ENCODE measurements at places on chromosomes 4 and X.
A peak's percentile ranks its signal among the peaks of the same experiment; 100 is the strongest.

GRCh38 chrX:19739683-19740082 is 147.7 kb downstream of the SH3KBP1 start:
- peak; percentile 63 for DNase-seq

DNA sequence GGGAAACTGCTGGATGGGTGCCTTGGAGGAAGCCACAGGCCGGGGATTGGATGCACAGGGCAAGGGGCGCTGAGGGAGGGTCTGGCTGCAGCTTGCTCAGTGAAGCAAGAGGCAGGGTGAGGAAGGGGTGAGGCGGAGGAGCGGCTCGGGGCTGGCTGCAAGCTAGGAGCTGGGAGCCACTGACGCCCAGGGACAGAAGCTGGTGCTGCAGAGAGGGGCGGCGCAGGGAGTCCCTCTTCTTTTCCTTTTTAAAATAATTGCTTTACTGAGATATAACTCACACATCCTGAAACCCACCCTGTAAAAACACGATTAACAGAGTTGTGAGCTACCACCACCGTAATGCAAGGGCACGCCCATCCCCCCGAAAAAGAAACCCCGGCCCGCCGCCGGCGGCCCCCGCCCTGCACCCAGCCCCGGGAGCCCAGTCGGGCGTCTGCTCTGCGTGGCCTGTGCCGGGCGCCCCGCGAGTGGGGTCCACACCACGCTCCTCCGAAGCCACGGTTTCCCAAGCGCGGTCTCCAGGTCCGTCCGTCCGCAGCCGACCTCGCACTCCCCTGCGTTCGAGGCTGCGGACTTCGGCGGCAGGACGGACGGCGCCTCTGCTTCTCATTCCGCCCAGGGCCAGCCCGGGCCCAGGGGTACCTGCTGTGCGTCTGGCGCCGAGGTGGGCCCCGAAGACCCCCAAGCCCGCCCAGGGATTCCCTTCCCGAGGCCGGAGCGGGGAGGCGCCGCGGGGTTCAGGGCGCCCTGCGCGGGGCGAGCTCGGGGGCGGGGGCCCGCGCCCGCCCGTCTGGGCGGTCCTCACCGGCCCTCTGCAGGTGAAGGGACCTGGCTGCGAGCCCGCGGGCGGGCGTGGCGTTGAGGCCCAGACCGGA is 866 bp upstream of the UVSSA start:
- peak; percentile 50 for DNase-seq

DNA sequence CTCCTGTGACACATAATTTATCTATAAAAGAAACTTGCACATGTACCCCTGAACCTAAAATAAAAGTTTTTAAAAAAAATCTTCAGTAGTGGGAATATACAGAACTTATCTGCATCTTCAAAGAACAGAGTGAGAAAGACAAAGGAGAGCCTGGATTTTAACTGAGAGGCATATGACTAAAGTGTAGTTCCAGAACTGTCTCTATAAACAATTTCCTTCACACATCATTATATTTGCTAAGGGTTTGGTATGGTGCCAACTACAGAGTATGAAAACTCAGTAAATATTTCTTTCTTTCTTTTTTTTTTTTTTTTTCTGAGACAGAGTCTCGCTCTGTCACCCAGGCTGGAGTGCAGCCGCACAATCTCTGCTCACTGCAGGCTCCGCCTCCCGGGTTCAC is 49.9 kb upstream of the NFKB1 start:
- DNase-seq = no peak

DNA sequence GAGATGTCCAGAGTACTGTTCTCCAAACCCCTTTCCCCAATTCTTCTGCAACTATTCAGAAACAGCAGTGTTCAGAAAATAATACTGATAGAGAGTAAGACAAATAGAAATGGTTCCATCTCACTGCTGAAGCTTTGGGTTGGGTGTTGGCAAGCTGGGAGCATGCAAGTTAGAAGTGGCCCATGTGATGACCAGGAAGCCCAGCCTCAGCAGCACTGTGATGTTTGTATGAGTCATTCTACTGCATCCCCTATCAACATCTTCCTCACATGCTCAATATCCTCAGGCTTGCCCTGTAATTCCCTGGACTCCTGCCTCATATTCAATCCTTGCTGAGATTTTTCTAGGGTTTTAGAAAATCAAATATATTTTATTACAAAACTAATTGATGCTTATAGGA is 96.5 kb downstream of the CHRDL1 start:
- DNase-seq = peak; percentile 1

GRCh38 chr4:88097301-88097700 is 61.1 kb downstream of the ABCG2 start:
- no peak for DNase-seq

GRCh38 chrX:104430072-104430741 is 135.8 kb upstream of the IL1RAPL2 start:
- DNase-seq = no peak

DNA sequence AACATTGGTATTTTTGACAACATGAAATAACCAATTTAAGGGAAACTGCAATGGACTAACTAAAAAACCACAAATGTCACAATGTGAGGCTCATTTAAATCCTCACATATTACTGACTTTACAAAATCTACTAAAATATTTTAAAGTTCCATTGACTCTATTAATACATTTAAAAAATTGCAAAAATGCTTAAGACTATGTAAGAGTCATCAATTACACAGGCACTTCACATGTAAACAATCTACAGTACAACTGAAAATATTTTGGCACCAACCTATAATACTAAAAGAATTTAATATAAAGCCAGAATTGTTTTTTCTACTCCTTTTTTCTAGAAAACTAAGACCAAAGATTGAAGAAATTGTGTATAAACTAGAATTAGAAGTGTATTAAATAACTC is 76.8 kb upstream of the RBMXL3 start:
- no peak for DNase-seq

- DNase-seq = no peak
Measured at GRCh38 chr4:81427344-81427821, 44.3 kb downstream of the RASGEF1B start.

- DNase-seq = no peak
Measured at GRCh38 chrX:120023259-120023658, 54.2 kb downstream of the RHOXF2B start.

DNA sequence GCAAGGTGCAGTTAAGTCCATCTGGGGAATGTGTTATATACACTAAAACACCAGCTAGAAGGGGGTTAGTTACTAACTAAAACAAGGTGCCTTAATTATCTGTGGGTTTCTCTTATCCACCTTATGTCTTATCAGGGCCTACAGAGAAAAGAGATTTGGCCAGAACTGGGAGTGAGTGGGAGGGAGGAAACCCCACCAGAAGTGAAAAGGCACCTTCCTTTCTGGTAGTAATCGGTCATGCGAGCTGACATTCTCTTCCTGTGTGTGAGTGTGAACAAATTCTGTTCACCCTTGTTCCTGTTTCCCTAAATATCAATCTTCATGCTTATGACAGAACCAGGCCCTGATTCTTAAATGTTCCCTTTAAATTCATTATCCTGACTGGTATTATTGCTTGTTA is 43.5 kb downstream of the SRPX2 start:
- DNase-seq = peak; percentile 52

DNA sequence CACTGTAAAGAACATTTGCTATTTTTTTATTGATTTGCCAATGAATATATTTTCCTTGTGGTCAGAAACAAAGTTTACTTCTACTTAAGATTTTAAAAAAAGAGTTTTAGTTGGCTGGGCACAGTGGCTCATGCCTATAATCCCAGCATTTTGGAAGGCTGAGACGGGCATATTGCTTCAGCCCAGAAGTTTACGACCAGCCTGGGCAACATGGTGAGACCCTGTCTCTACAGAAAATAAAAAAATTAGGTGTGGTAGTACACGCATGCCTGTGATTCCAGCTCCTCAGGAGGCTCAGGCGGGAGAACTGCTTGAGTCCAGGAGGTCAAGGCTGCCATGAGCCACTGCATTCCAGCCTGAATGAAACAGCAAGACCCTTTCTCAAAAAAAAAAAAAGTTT is 36.8 kb downstream of the LRP2BP start:
- no peak for DNase-seq

DNA sequence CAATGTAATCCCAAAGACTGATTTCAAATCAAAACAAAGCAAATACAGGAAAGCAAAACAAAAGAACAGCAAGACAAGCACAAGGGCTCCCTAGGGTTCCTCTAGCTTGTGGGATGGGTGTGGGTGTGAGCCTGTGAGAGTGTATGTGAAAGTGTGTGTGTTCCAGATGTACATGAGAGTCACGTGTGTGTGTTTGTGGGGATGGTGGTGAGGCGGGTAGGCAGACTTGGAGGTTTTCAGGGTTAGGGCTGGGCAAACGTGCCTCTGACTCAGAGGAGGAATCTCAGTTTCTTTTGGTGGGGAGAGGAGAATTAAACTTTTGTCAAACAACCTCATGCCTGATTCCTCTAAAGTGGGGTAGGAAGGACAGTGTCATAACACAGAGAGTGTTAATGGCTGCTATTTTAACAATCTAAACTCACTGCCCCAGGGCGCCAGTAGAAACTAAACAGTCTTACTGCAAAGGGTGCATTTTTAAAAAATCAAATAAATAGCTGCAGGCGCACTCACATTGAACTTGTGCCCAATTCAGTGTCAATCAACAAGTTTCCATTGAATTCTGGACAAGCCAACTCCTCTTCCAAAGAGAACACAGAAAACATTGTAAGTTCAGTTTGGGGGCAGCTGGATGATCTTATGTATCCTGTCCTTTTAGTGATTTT is 51.8 kb downstream of the CHRDL1 start:
- no peak for DNase-seq

- DNase-seq = peak; percentile 19
Measured at GRCh38 chr4:82293304-82293703, 80.5 kb downstream of the HNRNPD start.

DNA sequence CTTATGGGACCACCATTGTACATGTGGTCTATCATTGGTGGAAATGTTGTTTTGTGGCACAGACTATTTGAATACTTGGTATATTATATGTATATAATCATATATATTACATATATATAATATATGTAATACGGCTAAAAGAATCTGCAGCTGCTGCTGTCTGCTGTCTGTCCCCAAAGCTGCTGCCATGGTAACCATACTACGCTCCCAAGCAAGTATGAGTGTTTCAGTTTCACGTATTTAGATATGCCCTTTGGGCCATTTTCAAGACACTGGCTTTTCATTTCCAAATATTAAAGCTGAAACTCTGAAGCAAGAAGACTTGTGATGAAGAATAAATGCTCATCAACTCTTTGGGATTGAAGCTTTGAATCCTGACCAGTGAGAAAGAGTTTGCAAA is 42.0 kb upstream of the ARSJ start:
- no peak for DNase-seq

DNA sequence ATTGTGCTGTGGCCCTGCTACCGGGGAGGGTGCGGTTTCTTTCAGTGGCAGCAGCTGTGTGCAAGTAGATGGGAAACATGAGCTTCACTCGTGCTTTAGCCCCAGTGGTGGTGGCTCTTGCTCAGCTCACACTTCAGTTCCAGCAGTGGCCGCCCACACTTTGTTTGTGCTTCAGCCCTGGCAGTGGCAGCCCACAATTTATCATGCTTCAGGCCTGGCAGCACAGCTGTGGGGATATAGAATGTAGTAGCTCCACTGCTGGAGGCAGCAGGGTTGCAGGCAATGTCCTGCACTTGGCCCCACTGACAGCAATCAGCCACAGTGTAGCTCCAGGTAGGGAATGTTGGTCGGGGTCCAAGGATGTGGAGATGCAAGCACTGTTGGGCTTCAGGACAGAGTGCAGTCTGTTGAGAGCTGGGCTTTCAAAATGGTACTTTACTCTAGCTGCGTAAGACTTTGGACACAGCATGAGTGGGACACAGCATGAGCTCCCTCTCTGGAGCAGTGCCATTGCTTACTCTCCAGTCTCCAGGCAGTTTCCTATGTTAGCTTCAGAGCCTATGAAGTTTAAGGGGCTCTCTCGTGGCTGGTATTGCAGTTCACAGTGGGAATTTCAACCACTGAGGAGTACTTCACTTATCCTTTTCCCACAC is 413.1 kb downstream of the PDGFC start:
- DNase-seq = no peak

DNA sequence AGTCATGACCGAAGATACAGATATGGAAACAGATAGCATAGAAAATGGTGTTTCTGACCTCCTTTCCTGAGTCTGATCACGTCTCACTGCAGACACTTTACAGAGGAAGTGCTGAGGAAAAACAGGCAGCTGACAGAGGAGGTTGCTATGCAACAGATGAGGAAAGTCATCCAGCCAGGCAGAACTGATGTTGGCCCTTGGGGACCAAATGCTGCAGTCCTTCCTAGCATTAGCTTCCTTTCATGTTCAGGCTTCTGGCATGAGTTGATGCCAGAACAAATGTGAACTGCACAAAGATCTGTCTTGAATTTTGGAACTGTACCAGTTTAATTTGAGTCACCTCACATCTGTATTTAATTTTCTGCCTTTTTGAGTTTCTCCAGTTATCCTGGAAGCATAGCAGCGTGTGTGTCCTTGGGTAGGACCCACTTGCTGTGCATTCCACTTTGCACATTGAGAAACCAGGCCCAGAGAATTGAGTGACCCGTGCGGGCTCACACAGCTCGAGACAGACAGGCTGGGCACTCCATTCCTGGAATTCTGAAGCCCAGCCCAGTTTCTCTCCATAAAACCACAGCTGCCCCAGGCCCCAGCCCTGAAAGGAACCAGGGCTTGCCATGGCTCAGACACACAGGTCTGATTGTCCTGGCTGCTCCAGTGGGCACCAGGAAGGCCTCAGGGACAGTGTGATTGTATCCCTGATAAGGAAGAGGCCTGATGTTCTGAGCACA is 1.4 kb upstream of the MAGED1 start:
- no peak for DNase-seq

DNA sequence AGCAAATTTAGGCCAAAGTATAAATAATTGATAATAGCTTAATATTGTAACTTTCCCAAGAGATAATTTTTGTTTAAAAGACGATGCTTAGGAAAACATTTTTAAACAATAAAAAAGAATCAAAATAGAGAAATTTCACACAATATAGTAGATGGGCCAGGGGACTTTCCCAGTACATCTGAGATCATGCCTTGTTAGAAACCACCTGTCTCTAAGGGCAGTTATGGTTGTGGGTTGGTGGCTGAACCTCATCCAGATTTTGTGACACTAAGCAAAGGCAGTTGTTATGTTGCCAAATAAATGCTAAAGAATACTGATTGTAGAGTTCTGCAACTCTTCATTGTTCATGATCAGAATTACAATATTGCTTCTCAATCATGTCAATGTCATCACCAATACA is 270.6 kb downstream of the BANK1 start:
- no peak for DNase-seq

GRCh38 chr4:86593688-86594558 is at the start of gene PTPN13:
Gene PTPN13, plus strand, starts transcription at chr4:86594315. Its CDS starts 40,942 bp downstream, at chr4:86635257.
- DNase-seq = peak; percentile 90

DNA sequence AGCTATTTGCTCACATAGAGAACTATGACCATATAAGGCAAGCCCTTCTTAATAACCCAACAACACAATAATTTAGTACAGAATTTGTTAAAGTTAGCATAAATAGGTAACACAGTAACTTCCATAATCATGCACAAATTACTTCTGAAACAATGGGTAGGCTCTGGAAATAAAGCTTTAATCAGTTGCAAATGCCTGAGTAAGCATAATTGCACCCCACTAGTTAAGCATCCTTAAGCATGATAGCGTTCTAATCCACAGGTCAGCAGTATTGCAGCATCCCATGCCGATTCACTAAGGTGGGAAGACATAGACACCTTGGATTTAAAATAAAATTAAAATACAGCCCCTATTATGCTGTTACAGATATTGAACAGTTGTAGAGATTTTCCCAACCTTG is 161.7 kb downstream of the DHX15 start:
- DNase-seq = no peak

Measured in suppressor macrophage (primary cell).